ENCODE measurements at places on chromosomes 5 and 9.

DNA sequence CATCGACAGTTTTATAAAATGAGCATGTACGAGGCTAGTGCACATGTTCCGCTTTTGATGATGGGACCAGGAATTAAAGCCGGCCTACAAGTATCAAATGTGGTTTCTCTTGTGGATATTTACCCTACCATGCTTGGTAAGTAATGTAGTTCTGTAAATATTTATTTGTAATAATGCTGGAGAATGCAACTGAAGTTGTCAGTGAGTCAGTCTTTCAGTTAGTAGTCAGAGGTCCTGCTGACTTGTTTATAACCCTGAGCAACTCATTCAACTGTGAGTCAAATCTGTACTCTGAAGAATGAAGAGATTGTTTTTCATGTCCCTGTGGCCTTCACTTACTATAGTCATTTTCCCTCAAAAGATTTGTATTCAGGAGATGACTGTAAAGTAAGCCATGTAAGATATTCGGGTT is 28.4 kb upstream of the GPR150 start:
- no peak for DNase-seq

GRCh38 chr5:148248894-148249293 is 10.6 kb downstream of the MARCOL start:
- no peak for DNase-seq

DNA sequence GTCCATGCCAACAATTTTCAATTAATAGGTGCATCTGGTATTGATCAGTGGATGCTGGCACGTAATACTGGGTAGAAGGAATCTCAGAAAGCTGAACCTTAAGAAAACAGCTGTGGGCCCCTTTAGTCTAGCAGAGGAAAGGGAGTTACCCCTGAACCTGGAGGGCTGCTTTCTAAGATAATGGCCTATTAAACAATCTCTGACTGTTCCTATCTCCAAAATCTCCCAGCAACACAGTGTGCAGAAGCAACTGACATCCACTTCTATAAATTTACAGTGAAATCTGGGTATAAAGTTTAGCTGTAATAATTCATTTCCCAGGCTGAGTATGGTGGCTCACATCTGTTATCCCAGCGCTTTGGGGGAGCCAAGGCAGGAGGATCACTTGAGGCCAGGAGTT is 198.8 kb downstream of the MAPKAP1 start:
- DNase-seq, result no peak

GRCh38 chr9:26516773-26517343 is 375.7 kb downstream of the CAAP1 start:
- DNase-seq, result no peak

GRCh38 chr5:173745557-173745956 is 129.1 kb upstream of the BOD1 start:
- DNase-seq, result no peak

GRCh38 chr9:134892221-134892620 is 11.6 kb downstream of the FCN2 start:
- DNase-seq, result no peak

GRCh38 chr5:179906795-179907555 is 722 bp downstream of the TBC1D9B start:
- no peak for DNase-seq

GRCh38 chr5:22665801-22666200 is 187.3 kb downstream of the CDH12 start:
- no peak for DNase-seq

GRCh38 chr5:118988866-118989180 is 476 bp upstream of the DTWD2 start:
- DNase-seq, result no peak

DNA sequence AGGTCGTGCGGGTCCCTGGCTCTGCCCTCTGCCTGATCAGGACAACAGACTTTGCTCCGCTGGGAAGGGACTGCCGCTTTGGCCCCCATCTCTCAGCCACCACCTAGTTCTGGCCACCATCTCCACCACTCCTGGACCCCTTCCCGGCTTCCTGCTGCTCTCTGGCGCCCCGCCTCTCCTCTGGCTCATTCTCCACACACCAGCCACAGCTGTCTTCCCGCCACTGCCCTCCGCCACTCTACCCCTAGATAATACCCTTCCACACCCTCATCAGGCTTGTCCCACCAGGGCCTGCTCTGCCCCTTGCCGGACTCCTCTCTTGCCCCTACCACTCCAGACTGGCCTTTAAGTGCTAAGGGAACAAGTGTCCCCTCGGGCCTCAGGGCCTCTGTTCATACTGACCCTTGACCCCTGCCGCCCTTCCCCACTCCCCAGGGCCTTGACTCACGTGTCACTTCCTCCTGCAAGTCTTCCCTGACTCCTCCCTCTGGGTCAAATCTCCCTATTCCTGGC is 3.0 kb upstream of the CDX1 start:
- no peak for DNase-seq

DNA sequence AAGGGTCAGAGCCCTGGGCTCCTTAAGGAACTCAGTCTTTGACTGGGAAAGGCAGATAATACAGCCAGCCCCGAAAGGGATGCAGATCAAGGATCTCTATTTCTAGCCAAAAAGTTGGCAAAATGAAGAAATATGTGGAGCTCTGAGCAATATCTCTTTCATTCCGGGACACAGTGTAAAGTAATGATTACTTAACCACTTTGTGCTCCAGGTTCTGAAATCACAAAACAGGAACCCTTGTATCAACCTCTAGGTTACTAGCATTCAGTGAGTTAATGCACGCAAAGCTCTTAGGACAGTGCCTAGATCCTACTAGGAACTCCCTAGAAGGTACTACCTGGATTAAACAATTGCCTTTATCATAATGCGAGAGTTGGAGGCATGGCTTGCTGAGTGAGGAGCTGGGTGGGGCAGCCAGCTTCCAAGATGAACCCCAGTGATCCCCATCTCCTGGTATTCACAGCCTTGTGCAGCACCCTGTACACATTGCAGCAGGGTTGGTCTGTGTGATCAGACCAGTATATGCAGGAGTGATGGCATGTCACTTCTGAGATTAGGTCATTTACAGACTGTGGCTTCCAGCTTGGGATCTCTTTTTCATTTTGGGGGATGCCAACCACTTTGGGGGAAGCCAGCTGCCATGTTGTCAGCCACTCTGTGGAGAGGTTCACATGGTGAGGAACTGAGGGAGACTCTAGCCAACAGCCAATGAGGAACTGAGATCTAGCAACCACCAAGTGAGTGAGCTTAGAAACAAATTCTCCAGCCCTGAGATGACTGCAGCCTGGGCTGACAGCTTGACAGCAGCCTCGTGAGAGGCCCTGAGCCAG is 103.1 kb upstream of the SLC44A1 start:
- no peak for DNase-seq

GRCh38 chr5:6082685-6083084 is 295.7 kb downstream of the MED10 start:
- DNase-seq, result no peak

DNA sequence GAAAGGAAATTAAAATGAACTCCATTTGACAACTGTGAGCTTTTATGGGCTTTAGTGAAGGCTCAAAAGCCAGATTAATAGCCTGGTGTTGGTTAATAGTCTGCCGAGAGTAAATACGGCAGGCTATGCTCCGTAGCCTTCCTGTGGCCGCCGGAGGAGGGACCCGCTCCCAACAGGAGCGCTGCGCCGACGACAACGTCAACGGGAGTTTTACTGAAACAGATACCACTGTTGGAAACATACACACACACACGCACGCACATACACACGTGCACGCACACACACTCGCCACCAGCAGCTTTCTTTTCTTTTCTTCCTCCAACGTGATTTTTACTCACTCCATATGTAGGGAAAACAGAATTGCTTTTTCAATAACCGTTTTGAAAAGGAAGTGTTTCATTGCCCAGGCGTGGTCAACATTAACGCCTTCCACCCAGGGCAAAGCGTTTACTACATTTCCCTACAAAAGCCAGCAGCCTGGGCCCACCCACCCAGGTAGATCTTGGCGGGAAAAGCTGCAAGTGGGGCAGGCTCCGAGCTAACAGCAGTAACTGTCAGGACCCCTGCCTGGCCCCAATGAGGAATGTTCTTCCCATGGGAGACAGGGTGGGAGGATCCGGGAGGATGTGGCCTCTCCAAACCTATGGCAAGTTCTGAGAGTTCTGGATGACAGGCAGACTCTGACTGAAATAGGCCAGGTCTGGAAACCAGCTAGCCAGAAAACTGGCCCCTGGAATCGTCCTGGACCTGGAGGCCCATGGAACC is 72.3 kb downstream of the PAX5 start:
- no peak for DNase-seq

- no peak for DNase-seq
These were observed 18.9 kb upstream of the JAKMIP2 start for GRCh38 chr5:147801461-147801860.

DNA sequence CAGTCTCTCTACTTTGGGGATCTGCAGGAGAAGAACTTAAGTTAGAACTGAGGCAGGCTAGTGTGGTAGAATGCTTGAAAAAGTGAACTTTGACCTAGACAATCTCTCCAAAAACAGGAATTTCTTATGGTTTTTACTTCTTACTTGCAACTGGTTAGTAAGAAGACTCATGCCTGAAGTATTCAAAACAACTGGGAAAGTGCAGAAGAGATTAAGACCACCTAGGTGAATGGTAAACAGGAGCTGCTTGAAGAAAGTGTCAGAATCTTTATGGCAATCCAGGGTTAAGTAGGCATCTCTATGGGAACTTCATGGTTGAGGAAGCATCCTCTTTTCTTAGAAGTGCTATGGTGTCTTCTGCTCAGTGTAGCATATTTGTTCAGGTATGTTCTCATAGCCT is 428.6 kb upstream of the TLE4 start:
- DNase-seq, result no peak

Measured in hippocampal formation (tissue), 2 donors.